ENCODE measurements at places on chromosomes 7 and 10. TPM values are rescaled to one million over a fixed set of nuclear protein-coding genes. Genes with fewer than 3 reads are reported as not detected.

DNA sequence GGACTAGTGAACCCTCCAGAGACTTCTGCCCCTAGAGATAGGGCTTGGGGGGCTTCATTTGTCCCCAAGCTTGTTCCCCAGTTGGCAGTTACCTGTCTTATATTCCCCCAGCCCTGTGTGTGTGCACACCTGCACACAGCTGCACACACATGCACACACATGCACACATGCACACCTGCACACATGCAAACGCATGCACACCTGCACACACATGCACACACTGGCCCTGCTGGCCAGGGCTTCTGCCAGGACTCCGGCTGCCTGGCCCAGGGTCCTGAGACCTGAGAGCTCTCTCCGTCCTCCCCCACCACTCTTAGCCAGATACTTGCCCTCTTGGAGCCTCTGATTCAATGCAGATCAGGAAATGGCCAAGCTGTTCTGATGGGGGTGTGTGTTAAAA, 6.7 kb downstream of the ZMIZ1 start:
- peaks cover 58% of the 10 kb centered on the region for H3K4me1 ChIP-seq
- DNase-seq = no peak

- no peak overlapping the region for H3K4me3 ChIP-seq
- no peaks in the 10 kb centered on the region for H3K4me1 ChIP-seq
- no peak for DNase-seq
- no peak overlapping the region for H3K27ac ChIP-seq
Measured at GRCh38 chr7:142089035-142089434, 22.5 kb upstream of the MGAM2 start.

GRCh38 chr7:108613147-108613948, 43.7 kb downstream of the DNAJB9 start:
- H3K4me1 ChIP-seq = no peaks in the 10 kb centered on the region
- H3K4me3 ChIP-seq = no peak overlapping the region
- no peak overlapping the region for H3K27ac ChIP-seq
- no peaks in the 10 kb centered on the region for H3K27me3 ChIP-seq

DNA sequence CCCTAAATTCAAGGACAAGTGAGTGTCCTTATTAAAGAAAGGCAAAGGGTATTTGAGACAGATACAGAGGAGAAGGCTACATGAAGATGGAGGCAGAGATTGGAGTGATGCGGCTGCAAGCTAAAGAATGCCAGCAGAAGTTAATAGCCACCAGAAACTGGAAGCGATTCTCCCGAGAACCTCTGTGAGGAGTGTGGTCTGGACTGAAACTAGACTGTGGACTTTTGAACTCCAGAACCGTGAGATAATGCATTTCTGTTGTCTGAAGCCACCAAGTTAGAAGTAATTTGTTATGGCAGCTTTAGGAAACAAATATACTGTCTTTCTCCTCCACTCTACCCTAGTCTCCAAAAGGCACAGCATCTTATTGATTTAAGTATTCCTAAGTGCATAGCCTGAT, 80.3 kb upstream of the CREB5 start:
- H3K4me1 ChIP-seq = no peaks in the 10 kb centered on the region
- H3K27ac ChIP-seq = no peak overlapping the region
- no peaks in the 10 kb centered on the region for H3K36me3 ChIP-seq
- DNase-seq = no peak
- H3K4me3 ChIP-seq = no peak overlapping the region

The JAKMIP3 gene
- total RNA-seq = 0.17 TPM

DNA sequence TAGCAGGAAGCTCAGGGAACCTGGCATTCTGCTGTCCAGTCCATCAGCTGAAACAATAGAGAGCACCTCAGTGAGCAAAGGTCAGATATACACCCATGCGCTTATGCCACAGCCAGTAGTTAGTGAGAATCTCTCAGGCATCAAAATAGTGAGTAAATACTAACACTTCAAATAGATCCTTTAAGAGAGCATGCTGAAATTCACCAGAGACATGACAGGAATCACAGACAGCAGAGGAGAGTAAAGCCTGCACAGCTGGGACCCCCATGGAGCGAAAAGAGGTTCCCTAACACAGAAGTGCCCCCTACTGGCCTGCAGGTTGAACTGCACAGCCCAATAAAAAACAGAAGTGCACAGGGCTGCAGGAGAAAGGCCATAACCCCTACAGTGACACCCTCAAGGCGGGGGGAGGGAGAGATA, 57.6 kb upstream of the ANTXRL start:
- H3K4me1 ChIP-seq = peaks cover 11% of the 10 kb centered on the region
- no peak overlapping the region for H3K4me3 ChIP-seq
- DNase-seq = no peak
- no peaks in the 10 kb centered on the region for H3K36me3 ChIP-seq

DNA sequence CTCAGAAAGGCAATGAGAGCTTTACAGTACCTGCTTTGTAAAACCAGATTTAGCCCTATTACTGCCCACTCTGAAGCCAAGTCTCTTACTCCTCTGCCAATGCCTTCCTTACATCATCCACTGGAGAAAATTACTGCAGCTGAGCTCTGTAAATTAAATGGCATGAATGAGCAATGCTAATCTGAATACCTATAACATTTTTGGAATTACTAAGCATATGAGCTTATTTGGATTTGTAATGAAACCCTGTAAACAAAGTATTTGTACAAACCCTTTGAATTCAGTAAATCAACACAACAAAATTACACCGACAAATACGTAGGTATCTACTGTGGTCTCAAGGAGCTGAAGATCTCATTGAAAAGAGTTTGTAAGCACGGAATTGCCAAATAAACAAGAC, 12.1 kb upstream of the CCNY start:
- no peaks in the 10 kb centered on the region for H3K4me1 ChIP-seq
- H3K4me3 ChIP-seq = no peak overlapping the region
- no peaks in the 10 kb centered on the region for H3K27me3 ChIP-seq
- H3K36me3 ChIP-seq = no peaks in the 10 kb centered on the region

The FKBP6 gene
- total RNA-seq = not detected

The SLK gene
- 44.2 TPM for total RNA-seq

The FKBP9 gene
- 85.6 TPM for total RNA-seq

DNA sequence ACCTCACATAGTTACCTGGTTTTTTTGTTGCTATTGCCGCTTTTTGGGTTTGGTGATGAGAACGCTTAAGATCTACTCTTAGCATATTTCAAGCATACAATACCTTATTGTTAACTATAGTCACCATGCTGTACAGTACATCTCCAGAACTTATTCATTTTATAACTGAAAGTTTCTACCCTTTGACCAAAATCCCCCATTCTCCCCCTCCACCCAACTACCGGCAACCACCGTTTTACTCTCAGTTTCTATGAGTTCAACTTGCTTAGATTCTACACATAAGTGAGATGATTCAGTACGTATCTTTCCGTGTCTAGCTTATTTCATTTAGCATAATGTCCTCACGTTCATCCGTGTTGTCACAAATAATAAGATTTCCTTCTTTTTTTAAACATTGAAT, 86.7 kb upstream of the IL6 start:
- H3K4me1 ChIP-seq = no peaks in the 10 kb centered on the region
- no peak for DNase-seq
- no peak overlapping the region for H3K27ac ChIP-seq
- no peaks in the 10 kb centered on the region for H3K36me3 ChIP-seq

The FAM200A gene
- 4.7 TPM for total RNA-seq

The PLEKHS1 gene
- total RNA-seq = not detected

The OR13A1 gene
- not detected for total RNA-seq

DNA sequence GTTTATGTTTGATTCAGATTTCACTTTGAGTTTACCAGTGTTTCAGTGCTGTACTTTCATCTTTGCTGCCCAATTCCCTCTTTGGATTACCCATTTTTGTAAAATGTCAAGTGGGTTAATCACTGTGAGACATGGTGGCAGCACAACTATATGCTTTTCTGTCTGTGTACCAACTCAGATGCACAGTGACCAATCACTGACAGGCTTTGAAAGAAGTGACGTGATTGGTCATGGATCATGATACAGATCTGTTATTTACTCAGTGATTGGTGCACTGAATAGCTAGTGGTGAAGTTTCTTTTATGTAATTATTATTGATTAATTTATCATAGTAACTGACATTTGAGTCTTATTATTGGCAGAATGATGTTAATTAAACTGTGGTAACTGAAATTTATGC, 126.9 kb downstream of the SDK1 start:
- H3K27me3 ChIP-seq = peaks cover 14% of the 10 kb centered on the region
- DNase-seq = peak; percentile 7
- no peak overlapping the region for H3K27ac ChIP-seq
- no peaks in the 10 kb centered on the region for H3K36me3 ChIP-seq
- H3K4me1 ChIP-seq = no peaks in the 10 kb centered on the region

The NAT16 gene
- total RNA-seq = 2.0 TPM

The PLAU gene
- total RNA-seq = 60.3 TPM

The UCMA gene
- not detected for total RNA-seq

The ZSWIM8 gene
- total RNA-seq = 49.9 TPM

GRCh38 chr10:1036341-1036791, 10.7 kb upstream of the IDI2 start:
- H3K4me1 ChIP-seq = no peaks in the 10 kb centered on the region
- no peaks in the 10 kb centered on the region for H3K27me3 ChIP-seq
- no peak for DNase-seq

DNA sequence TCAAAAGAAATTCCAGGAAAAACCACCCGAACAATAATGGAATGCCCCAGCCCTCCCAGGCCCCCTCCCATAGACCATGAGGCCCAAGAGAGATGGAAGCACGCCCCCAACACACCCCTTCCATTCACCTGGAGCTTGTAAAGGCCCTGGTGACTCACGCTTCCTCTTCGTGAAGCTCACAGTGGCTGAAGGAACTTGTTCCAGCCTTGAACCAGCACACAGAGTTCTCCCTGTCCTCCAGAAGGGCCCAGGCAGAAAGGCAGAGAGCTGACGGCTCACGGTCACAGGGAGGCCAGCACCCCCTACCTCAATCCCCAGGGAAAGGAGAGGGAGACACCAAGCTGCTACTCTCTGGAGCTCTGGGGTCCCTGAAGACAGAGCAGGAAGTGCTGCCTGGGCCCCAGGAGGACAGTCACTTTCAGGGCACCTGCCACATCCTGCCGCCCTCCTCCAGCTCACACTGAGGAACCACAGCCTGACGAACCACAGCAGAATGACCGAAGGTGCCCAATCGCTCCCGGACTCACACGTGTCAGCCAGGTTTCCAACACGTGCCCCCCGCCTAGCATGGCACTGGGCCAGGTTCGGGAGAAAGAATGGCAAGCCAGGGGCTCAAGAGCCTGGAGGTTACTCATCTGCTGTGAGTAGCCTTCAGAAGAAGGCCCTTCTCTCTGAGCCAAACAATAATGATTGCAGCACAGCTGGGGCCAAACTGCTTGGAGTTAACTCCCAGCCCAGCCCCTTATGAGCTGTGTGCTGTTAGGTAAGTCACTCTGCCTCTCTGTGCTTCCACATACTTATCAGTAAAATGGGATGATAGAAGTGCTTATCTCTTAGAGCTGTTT, 52.8 kb downstream of the DLG5 start:
- peak; percentile 73 for DNase-seq
- no peaks in the 10 kb centered on the region for H3K36me3 ChIP-seq
- no peaks in the 10 kb centered on the region for H3K27me3 ChIP-seq
- H3K4me3 ChIP-seq = peak overlapping the region; percentile 15

- H3K27me3 ChIP-seq = peaks cover 6% of the 10 kb centered on the region
- H3K36me3 ChIP-seq = no peaks in the 10 kb centered on the region
- H3K4me3 ChIP-seq = no peak overlapping the region
- no peak for DNase-seq
- H3K4me1 ChIP-seq = no peaks in the 10 kb centered on the region
Measured at GRCh38 chr10:96387161-96387560, 28.4 kb upstream of the OPALIN start.

DNA sequence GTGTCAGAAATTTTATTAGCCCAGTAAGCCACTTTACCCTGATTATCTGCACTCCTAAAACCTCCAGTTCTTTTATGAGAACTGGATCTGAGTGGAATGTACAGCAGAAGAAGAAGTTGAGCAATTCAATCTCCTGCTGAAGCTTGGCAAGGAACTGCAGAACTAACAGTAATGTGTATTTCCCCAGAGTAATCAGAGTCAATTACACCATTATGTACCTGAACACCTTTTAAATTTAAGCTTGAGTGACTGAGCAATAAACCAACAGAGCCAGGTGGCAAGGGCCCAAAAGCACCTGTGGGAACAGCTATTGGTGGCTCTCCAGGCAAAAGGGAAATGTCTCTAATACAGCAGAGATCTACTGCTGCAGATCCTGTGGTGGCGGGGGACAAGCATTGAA, 40.1 kb upstream of the AKR1C2 start:
- H3K4me1 ChIP-seq = no peaks in the 10 kb centered on the region
- no peak for DNase-seq
- no peak overlapping the region for H3K27ac ChIP-seq
- H3K36me3 ChIP-seq = no peaks in the 10 kb centered on the region
- no peaks in the 10 kb centered on the region for H3K27me3 ChIP-seq

DNA sequence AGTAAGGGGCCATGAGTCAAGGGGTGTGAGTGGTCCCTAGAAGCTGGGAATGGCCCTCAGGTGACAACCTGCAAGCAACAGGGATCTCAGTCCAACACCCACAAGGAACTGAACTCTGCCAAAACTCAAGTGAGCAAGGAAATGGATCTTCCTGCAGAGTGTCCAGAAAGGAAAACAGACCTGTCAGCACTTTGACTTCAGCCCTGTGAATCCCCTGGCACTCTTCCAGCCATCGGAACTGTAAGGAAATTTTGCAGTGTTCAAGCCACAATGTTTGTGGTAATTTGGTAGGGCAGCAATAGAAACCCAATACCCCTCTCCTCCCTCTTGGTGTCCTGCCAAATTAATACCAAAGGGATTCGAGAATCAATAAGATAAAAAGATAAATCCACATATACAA, 6.9 kb downstream of the LYZL1 start:
- no peaks in the 10 kb centered on the region for H3K27me3 ChIP-seq
- no peak overlapping the region for H3K4me3 ChIP-seq
- DNase-seq = no peak

The LDB1 gene
- 63.9 TPM for total RNA-seq

The ZDHHC6 gene
- total RNA-seq = 88.5 TPM

DNA sequence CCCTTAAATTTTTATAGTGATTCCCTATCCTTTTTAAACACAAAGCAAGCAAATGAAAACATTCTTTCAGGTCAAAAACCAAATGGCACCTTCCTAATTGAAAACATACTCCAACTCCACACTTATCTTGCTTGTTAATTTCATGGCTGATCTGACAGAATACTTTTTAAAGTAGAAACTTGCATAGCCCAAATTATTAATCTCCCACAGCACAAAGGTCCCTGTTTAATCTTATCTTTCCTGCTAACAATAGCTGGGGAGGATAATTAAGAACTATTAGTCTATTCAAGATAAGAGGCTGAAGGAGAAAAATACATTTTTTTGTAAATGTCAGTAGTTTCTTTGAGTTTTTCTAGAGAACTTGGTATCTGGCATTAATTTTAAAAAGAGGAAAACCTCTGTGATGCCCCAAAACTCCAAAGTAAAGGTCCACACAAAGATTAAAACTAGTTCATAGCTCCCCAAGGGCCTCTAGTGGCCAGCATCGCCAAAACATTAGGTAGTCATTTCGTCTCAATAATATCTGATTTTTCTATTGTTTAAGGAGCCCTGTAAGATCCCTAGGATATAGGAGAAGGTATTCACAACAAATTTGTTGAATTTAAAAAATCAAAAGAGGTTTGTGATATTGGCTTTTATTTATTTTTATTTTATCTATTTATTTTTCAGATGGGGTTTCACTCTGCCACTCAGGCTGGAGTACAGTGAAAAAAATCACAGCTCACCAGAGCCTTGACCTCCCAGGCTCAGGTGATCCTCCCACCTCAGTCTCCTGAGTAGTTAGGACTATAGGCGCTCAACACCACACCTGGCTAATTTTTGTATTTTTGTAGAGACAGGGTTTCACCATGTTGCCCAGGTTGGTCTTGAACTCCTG, 14.7 kb downstream of the CDNF start:
- peaks cover 3% of the 10 kb centered on the region for H3K27me3 ChIP-seq
- DNase-seq = peak; percentile 16
- no peaks in the 10 kb centered on the region for H3K36me3 ChIP-seq
- no peak overlapping the region for H3K27ac ChIP-seq
- H3K4me1 ChIP-seq = no peaks in the 10 kb centered on the region

All from HCT116 (cell line).